ENCODE measurements at places on chromosomes 12 and 14.
A peak's percentile ranks its signal among the peaks of the same experiment; 100 is the strongest.

- peak; percentile 75 for DNase-seq
These were observed 19.0 kb upstream of the GPRC5A start for GRCh38 chr12:12872139-12872933.

DNA sequence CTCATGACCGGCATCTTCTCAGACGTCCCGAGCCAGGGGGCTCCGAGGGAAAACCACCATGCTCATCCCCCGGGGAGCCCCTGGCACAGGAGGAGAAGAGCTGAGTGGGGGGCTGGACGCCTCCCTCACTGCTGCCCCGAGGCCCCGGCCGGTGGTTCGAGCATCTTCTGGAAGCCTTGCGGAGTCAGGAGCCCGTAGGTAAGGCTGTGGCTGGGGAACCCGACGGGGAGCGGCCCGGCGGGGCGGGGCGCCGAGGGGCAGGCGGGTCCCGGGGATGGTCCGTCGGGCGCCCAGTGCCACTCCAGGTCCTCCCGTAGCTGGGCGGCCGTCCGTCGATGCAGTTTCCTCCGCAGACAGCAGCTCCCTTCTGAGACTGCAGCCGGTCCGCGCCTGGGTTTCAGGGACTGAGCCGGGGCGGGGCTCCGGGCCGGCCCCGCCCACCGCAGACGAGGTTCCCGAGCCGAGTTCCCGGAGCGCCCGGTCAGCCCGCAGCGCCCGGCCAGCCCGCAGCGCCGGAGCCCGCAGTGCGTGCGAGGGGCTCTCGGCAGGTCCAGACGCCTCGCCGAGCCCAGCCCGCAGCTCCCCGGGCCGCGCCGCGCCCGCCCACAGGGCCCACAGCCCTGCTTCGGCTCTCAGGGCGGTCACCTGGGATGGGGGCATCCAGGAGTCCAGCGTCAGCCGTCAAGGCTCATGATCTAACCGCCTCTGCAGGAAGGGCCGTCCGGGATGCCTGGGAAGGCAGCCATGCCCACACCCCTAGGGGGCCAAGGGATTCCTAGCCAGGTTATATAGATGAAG lies at the start of gene PGF:
PGF (minus strand) TSS at position 369 of the 798 bp plus-strand sequence; CDS start at position 14, 355 bp downstream.
- peak; percentile 79 for DNase-seq

DNA sequence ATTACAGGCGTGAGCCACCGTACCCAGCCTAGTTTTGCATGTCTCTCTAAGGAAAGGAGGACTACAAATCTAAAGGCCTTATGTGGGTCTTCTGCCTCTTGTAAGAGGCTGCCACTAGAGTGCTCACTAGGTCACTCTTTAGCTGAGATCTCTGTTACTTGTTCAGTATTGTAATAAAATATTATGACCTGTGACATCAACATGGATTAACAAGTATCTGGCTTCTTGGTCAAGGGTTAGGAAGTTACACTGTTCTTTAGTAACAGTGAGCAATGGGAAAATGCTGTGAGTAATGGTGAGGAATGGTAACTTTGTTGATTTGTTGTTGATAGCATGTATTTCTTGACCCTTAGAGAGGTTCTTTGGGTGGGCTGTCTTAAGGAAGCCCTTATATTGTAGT lies 50.5 kb downstream of the ERC1 start:
- no peak for DNase-seq

DNA sequence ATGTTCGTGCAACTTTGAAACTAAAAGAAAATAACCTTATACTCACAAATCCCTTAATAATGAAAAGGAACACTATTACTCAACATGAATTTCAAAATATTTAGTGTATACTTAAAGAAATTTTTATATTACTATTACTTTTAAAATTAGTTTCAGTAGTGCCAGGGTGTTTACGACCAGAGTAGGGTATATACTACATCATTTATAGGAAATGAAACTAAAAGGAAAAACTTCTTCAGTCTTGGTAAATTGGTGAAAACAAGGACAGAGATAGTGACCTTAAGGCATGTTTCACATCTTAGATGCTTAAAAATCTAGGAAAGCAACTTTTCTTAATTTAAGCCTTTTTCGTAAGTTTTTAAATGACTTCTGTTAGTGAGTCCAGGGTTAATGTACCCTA lies 4.5 kb downstream of the USP15 start:
- no peak for DNase-seq

DNA sequence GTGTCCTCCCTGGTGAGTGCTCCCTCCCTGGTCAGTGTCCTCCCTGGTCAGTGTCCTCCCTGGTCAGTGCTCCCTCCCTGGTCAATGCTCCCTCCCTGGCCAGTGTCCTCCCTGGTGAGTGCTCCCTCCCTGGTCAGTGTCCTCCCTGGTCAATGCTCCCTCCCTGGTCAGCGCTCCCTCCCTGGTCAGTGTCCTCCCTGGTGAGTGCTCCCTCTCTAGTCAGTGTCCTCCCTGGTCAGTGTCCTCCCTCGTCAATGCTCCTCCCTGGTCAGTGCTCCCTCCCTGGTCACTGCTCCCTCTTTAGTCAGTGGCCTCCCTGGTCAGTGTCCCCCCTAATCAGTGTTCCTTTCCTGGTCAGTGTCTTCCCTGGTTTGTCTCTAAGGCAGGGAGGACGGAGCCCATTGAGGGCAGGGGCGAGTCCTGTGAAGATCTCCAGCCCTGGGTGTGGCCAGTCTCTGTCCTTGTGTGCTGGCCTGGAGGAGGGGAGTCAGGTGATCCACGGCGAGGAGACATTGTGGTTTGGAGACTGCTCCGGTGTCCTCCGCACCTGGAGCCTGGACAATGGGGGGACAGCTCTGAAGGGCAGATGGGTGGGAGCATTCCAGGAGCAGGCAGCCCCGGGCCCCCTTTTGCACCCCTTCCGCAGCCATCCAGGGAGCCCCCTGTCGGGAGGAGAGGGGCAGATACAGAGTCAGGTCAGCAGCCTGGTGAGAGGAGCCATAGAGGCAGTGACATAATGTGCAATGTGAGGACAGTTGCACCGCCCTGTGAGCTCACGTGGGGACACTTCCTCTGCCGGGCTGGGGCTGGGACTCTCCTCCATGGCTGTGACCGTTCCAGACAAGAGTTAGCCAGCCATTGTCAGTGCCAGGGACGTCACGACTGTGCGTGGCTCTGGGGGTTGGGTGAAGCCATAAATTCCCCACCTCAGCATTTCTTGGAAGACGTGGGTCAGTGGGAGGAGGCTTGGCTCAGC lies 93.4 kb downstream of the ADGRD1 start:
- DNase-seq: no peak

DNA sequence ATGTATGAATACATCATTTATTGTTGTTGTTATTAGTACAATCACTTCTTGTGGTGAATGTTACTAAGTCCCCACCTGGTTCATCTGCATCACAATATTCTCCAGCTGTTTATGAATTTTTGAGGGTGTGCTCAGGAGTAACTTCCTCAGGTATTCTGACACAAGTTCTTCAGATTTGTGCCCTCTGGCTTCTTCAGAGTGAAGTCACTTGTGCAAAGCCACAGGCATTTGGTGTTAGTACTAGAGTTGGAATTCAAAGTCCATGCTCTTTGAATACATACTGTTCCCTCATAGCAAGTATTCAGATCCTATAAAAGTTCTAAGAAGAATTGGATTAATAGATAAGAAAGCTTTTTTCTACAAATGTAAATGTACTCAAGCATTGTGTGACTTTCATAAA lies 150.3 kb upstream of the AVPR1A start:
- no peak for DNase-seq

DNA sequence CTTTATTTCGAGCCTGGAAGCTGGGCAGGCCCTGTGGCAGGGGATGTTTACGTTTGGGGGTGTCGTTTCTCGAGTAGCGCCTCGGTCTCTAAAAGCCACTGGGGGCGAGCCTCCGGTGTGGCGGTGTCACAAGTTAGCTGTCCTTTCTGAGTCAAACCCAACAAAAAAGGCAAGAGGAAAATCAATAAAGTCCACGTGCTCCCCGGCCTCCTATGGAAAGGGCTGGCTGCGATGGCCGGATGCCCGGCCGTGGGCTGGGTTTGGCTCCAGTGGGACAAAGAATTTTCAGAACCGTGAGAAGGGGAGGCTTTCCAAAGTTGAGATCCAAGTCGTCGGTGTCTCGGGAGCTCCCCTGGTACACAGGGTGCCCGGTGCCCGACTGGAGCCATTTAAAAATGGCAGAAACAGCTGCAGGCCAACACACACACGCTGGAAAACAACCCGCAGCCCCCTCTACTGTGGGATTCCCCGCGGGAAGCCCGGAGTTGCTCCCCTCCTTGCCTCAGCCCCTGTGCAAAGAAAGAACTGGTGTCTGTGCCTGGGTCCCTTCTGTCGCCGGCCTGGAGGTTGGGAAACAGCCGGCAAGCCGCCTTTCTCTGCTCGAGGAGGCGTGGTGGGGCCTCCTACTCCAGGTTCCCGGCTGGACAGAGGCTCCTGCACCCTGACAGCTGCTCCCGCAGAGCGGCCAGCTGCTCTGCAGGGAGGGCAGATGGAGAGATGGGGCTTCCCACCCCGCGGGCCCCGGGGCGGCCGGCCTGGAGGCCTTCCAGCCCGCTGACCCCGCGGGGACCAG lies 1.9 kb downstream of the BCL7A start:
- DNase-seq: peak; percentile 64

DNA sequence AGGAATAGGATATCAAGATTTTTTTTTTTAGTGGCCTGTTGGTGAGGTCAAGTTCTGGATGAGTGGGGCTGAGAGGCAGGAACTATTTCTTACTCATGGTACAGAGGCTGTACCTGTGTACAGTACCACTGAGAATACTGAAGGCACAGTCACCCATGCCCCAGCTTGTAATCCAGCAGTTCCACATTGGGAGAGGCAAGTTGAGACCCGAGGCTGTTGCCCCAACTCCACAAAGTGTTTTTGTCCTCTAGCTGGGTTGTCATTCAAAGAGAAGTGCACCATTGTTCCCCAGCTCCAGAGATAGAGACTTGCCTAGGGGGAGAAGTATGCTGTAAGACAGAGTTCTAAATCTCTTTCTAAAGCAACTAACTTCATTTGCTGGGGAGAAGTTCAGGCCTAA lies 38.7 kb downstream of the ARID2 start:
- DNase-seq: no peak

DNA sequence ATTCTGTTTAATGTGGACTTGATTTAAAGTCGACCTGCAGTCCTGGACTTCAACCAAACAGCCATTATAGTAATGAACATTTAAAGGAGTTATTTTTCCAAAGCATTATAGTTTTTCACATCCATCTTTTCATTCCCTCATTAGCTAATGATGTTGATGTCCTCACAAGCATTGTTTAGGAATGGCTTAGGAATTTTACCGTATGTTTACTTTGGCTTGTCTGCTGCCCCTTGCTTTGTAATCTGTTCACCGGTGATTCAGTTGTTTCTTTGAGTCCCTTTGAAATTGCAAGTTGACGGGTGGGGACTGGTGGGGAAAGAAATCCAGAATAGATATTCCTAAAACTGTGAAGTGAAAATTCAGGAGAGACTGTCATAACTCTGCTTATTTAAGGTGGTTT lies 25.4 kb downstream of the PRKCH start:
- DNase-seq: no peak
